ENCODE measurements at places on chromosomes 7 and 10.

- no peak for DNase-seq
Observed at GRCh38 chr10:19941206-19941880, 125.1 kb downstream of the PLXDC2 start.

DNA sequence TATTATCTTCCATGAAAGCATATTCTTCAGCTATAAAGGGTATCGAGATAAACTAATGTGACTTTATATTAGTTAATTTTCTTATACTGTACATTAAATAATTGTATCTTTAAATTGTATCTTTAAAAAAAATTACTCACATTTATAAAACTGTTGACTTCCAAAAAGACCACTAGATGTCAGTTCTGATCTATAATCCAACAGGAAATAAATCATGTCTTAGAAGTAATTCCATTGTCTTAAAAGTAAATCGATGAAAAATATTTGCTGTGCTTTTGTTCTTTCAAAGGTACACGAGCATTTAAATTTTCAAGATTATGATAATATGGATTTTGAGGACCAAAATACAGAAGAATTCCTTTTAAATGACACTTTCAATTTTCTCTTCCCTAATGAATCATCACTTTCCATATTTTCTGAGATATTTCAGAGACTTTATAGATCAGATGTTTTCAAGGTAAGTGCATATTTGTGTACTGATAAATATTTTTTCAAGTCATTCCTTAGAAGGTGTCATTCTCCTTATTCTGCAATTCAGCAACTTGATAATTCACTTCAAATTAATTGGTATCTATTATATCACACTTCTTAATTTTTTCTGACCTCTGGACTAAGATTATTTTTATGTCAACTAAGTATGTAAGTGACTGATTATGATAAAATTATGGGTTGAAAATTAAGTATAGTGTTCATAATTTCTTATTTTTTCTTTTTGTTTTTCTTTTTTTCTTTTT is 138.5 kb downstream of the CPED1 start:
- no peak for DNase-seq

- no peak for DNase-seq
Observed at GRCh38 chr7:42096681-42097561, 140.1 kb downstream of the GLI3 start.

DNA sequence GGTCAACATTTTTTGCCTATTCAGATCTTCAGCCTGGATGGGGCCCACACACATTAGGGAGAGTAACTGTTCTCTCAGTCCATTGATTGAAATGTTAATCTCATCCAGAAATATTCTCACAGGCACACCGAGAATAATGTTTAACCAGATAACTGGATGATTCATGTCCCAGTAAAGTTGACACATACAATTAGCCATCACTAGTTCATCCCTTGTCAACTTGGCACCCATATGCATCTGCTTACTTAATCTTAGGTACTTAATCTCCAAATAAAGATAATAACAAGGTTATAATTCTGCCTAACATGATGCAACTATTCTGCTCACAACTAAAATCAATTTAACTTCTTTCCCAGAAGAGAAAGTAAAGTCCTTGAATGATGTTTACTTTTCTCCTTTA is 502.6 kb downstream of the ADRA2A start:
- no peak for DNase-seq

- no peak for DNase-seq
Observed at GRCh38 chr10:124106241-124106879, 13.0 kb upstream of the CHST15 start.

- no peak for DNase-seq
Observed at GRCh38 chr10:70683601-70683934, 11.3 kb downstream of the ADAMTS14 start.

DNA sequence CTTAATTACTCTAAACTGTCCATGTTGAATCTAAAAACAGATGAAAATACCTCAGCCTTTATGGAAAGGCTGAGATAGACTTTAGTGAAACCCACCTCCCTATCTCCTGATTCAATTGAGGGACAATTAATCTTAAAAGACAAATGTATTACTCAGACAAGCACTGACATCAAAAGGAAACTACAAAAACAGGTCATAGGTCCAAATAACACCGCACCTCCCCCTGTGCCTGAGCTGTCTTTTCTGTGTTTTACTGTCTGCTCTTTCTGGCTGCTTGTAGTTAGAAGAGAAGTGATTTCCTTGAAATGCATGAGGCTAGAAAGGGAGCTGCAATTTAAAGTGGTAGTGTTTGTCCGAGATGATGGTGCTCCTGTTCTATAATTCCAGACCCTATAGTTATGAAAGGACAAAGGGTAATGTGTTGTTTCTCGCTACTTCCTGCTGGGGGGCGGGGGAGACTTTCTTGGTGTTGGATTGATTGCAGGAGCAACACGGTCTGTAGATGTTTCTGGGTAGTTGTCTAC is 16.0 kb downstream of the AKR1C8 start:
- DNase-seq, result no peak

DNA sequence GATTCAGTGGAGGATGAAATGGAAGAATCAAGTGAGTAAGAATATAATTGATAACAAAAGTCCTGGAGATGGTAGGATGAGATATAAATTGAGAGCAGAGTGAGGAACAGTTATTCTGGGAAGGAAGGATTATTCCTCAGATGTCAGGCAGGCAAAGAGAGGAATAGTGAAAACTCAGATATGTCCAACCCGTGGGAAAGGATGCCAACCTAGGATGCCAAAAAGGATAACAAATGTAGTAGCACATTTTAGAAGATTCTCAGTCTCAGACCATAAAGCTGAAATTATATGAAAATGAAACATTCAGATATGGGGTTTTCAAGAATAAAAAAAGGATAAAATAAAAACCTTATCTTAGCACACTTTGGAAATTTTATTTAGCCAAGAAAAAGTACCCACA is 131.1 kb downstream of the SEMA3C start:
- DNase-seq, result no peak

GRCh38 chr7:47354831-47355541 is 226.9 kb downstream of the TNS3 start:
- DNase-seq, result no peak

GRCh38 chr7:2131341-2131740 is 101.4 kb downstream of the MAD1L1 start:
- DNase-seq, result no peak

- DNase-seq, result no peak
Observed at GRCh38 chr10:25017154-25017590, 760 bp downstream of the THNSL1 start.

DNA sequence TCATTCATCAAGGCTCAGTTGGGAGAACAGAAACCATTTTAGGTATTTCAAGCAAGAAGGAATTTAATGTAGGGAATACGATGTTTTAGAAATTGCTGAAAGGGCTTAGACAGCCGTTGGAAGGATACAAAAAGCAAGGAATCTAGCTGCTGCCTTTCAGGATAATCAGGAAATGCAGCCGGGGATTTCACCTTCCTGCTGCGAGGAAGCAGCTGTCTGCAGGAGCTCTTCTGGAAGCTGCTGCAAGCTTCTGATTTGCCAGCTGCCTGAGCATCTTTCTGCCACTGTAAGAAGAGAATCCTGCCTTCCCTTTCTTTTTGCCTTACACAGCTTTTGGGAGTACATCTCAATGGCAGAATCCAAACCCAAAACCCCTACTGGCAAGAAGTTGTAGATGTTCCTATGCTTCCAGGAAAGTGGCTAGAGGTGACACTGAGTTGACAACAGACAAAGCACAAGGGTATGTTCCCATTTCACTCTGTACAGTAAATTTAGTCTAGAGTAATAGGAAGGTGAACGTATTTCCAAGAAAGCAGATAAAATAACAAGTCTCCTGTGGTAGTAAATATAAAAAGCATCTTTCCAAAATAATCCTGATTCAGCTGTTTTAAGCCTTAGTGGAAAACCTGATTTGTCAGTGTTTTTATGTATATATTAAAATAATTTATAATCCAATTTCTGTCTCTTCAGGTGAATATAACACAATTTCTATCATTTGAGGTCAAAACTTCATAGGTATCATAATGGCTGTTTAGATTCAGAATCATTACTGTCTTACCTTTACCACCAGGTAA is 148.4 kb upstream of the LRGUK start:
- no peak for DNase-seq

GRCh38 chr7:26789481-26790184 is 74.8 kb downstream of the SKAP2 start:
- DNase-seq, result no peak
